ENCODE measurements at places on chromosomes 1 and 21.

DNA sequence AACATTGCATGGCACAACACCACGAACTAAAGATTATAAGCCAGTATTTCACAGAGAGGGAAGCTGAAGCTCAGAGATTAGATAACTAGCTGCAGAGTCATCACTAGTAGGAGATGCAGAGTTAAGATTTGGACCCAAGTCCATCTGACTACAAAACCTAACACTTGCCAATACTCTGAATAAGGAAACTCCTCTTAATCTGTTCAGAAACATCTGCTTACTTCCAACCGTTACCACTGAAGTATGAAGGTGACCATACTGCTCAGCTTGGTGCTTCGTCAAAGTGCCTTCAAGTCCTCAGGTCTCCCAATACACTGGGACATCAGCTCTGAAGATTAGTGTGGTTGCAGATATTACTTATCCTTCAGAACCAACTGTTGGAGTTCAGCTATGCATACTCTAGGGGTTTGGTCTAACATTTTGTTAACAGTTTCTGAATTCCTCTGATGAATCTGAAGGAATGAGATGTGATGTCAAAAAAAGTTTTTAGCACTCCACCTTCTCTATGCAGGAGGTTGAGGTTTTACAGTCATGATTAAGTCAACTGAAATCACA lies 179.6 kb downstream of the TPR start:
- DNase-seq, result no peak

- DNase-seq, result no peak
Measured at GRCh38 chr1:84550826-84551225, 23.4 kb downstream of the CTBS start.

GRCh38 chr21:43585924-43586413 lies 73.3 kb downstream of the HSF2BP start:
- peak; percentile 89 for DNase-seq

- DNase-seq, result no peak
Measured at GRCh38 chr1:197327776-197328364, 59.8 kb downstream of the CRB1 start.

- DNase-seq, result peak; percentile 98
Measured at GRCh38 chr1:203408486-203409481, 57.9 kb upstream of the FMOD start.

DNA sequence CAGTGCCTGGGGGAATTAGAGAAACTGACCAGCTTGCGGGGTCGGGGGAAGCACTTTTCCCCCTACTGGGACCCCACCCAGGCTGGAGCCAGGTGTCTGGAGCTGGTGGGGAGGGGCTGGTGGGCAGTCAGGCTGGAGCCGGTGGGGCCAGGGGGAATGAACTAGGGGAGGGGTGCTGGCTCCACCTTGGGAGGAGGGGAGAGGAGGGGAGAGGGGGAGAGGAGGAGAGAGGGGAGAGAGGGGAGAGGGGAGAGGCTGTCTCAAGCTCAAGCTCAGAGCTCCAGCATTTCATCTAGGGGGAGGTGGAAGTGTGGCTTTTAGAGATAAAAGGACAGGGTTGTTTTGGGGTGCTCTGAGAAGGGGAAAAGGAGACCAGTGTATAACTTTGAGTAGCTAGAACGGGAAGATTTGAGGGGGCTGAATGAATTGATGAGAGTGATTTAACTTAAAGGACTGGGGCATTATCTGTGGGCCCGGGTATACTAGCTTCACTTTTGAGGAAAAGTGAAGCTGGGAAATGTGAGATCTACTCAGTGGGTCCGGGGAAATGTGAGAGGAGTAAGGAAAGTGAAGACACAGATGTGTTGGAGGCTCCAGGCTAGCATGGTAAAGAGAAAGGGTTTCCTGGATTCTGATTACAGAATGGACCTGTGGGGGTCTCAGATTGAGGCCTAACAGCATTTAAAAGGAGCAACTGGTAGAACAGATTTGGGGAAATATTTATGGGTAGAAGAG lies 2.8 kb downstream of the EFNA1 start:
- no peak for DNase-seq

DNA sequence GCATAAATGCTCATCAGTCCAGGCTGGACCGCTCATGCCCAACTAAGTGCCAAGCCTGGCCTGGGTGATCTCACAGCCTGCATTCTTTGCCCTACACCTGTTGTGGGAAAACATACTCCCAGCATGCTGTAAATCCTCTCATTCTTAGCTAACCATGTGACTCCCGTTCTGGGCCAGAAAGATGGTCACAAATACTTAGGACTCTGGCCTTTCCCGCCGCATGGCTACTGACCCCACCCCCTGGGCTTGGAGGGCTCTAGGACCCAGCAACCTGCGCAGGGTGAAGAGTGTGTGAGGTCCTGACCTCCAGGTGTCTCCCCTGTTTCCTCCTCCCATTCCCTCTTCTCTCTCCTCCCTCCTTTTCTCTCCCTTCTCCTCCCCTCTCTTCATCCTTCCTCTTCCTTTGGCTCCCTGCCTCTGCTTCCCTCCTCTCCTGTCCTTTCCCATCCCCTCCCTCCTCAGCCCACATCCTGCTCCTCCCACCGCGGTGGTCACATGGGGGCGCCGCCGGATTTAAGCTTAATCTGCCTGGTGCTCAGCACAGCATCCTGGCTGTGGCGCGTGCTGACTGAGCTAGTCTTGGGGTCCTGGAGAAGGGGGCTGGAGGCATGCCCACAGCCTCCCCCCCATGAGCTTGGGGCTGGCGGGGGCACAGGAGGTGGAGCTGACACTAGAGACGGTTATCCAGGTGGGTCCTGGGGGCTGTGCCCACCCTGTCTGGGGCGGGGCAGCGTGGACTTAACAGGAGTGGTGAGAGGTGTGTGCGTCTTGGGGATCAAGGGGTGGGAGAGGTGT lies at the start of gene CROCC:
Gene CROCC (plus strand): TSS at position 541 of the 795 bp plus-strand sequence. CDS start 88 bp downstream, at position 629.
- DNase-seq, result no peak

DNA sequence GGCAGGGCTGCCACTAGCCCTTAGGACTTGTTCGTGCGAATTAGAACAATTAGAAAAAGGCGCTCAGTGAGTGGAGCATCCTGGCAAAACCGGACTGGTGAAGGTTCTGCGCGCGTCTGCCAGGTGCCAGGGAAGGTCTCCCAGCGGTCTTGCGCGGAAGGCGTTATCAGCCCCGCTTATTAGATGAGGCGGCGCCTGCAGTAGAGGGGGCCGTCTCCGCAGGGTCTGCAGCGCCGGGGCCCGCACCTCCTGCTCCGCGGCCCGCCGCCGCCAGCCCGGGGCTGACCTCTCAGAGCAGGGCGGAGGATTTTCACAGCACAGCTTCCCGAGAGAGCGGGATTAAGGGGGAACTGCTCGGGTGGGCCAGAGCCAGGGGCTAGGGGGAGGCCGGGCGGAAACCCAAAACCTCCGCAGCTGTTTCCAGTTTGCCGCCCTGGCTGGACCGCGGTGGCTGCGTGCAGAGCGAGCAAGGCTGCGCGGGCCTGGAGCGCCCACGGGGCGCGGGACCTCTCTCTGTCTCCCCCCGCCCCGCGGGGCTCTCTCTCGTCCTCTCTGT lies 155.2 kb downstream of the FOXD2 start:
- no peak for DNase-seq

- DNase-seq, result no peak
Measured at GRCh38 chr1:23984417-23985186, 4.5 kb upstream of the SRSF10 start.

GRCh38 chr1:24742090-24742938 lies 2.9 kb upstream of the CLIC4 start:
- DNase-seq, result peak; percentile 77

GRCh38 chr1:238232084-238232710 lies 341.5 kb upstream of the ZP4 start:
- no peak for DNase-seq

DNA sequence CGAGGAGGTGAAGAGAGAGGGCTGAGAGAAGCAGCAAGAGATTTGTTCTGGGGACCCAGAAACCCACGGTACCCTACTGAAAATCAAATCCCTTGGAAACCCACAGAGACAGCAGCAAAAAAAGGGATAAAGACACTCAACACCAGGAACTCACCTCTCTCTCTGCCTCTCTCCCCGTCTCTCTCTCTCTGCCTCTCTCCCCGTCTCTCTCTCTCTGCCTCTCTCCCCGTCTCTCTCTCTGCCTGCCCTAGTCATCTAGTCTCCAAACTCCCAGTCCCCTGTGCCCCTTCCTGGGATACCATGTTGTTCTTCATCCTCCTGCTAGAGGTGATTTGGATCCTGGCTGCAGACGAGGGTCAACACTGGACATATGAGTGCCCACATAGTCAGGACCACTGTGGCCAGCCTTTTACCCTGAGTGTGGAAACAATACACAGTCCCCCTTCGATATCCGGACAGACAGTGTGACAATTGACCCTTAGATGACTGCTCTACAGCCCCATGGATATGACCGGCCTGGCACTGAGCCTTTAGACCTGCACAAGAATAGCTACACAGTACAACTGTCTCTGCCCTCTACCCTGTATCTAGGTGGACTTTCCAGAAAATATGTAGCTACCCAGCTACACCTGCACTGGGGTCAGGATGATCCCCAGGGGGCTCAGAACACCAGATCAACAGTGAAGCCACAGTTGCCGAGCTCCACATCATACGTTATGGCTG lies 9.8 kb upstream of the ALDH9A1 start:
- DNase-seq, result no peak

GRCh38 chr1:43238085-43238484 lies 31.7 kb upstream of the TMEM125 start:
- DNase-seq, result peak; percentile 84

GRCh38 chr1:159441360-159441759 lies 1.8 kb downstream of the OR10J1 start:
- DNase-seq, result no peak

GRCh38 chr1:172447641-172448040 lies 3.8 kb upstream of the PIGC start:
- no peak for DNase-seq

DNA sequence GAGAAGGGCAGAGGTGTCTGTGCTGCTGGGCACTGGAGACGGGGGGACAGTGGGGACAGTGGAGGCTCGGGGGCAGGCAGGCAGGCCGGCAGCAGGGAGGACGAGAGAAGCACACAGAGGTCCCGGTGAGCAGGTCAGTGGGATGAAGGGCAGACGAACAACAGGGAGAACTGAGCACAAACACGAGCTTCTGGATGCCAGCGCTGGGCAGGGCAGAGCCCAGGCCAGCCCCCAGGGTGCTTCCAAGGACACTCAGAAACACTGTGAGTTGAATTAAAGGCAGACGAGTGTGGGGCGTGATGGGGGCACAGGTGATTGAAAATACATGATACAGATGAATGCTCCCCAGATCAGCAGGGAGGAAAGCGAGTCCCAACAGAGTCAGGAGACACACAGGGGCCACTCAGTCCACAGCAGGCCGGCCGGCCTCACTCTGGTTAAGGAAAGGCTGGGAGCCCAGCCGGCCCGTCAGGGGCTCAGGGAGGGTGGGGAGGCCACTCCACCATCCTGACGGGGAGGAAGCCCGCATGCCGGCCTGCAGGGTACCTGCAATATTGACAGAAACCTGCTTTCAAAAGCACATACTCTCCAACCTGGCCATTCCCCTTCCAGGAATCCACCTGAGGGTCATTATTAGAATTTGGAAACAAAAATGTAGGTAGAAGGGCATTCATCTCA lies 14.1 kb downstream of the SLC19A1 start:
- no peak for DNase-seq

DNA sequence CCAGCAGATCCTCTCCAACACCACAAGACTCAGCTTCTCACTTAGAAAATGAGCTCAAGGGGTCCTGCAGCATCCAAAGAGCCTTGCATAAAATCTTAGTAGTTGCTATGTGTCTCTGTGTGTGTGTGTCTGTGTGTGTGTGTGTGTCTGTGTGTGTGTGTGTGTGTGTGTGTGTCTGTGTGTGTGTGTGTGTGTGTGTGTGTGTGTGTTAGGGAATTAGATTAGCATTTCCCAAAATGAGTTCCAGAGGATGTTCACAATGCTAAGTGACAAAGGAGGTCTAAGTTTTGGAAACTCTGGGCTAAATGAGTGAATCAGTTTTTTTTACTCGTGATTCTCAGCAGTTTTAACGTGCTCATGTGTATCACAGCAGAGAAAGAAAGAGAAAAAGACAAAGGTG lies 30.5 kb downstream of the TNNT2 start:
- DNase-seq, result no peak

DNA sequence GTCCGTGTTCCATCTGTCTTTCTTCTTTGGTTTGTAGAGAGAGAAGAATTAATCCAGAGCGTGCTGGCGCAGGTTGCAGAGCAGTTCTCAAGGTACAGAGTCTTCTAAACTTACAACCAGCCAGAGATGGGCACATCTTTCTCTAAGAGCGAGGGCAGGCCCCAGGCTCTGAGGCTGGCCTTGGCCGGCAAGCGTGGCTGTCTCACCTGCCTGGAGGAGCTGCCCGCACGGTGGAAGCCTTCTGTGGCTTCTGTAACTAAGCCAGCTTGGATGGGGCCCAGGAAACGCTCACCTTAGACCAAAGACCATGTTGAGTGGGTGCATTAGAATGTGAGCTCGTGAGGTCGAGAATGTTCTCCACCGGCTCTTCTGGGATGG lies 78.6 kb downstream of the PDE9A start:
- no peak for DNase-seq

DNA sequence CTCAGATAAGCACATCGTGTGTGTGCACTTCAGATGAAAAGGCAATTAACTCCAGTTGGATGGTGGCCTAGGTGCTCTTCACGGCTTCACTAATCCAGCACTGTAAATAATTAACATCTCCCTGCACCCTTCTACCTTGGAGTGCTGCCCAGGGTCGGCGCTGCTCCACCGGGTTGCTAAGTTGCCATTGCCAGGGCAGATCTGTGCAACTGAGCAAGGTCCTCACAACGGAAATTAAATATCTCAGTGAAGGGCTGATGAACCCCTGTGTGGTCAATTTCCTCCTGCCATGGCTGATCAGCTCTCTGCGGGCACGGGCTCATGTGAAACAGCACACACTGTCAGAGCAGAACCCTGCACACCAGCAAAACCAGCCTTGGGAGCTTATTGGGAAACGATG lies 63.2 kb downstream of the SYDE2 start:
- DNase-seq, result no peak

DNA sequence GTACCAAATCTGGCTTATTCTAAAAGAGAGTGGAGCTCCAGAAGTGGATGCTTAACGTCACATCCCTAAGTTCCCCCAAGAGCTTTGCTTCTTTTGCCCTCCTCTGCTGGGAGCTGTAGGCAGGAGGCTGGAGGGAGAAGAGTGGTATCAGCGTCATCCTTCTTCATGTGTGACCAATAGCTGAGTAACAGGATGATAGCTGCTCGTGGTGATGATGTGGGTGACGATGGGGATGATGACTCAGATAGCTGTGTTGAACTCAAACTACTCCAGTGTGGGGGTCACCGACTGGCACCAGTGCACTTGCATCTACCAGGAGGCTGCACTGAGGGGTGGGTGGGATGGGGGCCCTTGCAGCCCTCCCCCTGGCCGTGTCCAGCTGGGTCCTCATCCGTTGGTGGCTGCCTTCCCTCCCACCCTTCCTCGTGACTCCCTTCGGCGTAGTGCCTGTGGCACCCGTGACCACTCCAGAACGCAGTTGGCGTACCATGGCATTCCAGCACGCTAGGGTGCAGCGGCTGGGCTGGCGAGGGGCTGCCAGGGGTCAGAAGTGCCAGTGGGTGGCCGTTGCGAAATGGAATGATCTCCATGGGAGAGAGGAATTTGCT lies 1.1 kb downstream of the IGFN1 start:
- DNase-seq, result no peak

DNA sequence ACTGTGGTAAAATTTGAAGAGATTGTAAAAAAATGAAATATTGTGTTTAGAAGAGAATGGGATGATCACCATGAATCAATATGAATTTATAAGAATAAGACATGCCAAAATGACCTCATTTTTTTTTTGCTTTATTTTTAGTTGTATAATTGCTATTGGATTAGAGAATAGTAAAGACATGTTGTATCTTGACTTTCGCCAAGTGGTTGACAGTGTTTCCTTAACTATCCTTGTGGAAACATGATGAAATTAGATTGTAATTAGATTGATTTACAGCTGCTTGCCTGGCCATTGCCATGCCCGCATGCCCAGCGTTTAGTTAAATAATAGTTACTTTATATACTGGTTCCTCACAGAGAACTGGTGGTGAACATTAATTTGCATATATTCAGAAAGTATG lies 154.9 kb downstream of the MAGI3 start:
- no peak for DNase-seq

Measured in lower leg skin (tissue), 4 donors.